ENCODE measurements at places on chromosomes 6 and 20. TPM values are rescaled to one million over a fixed set of nuclear protein-coding genes. Genes with fewer than 3 reads are reported as not detected.

The RARS2 gene
- 48.9 TPM for total RNA-seq

The FOXA2 gene
- total RNA-seq: not detected

The IPCEF1 gene
- not detected for total RNA-seq

The C20orf96 gene
- 4.1 TPM for total RNA-seq

The C20orf141 gene
- not detected for total RNA-seq

Data from smooth muscle cell of the umbilical artery (primary cell).